ENCODE measurements at places on chromosomes 11 and 22.
A peak's percentile ranks its signal among the peaks of the same experiment; 100 is the strongest.

DNA sequence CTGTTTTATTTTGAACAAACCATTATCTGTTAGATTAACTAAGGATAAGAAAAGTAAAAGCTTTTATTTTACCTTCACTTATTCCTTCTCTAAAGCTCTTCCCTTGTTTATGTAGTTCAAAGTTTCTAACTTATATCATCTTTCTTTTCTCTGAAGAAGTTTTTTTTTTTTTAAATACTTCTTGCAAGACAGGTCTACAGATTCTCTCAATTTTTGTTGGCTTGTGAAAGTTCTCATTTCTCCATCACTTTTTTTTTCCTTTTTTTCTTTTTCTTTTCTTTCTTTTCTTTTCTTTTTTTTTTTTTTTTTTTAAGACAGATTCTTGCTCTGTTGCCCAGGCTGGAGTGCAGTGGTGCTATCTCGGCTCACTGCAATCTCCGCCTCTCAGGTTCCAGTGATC is 4.7 kb upstream of the TREH start:
- DNase-seq = no peak

DNA sequence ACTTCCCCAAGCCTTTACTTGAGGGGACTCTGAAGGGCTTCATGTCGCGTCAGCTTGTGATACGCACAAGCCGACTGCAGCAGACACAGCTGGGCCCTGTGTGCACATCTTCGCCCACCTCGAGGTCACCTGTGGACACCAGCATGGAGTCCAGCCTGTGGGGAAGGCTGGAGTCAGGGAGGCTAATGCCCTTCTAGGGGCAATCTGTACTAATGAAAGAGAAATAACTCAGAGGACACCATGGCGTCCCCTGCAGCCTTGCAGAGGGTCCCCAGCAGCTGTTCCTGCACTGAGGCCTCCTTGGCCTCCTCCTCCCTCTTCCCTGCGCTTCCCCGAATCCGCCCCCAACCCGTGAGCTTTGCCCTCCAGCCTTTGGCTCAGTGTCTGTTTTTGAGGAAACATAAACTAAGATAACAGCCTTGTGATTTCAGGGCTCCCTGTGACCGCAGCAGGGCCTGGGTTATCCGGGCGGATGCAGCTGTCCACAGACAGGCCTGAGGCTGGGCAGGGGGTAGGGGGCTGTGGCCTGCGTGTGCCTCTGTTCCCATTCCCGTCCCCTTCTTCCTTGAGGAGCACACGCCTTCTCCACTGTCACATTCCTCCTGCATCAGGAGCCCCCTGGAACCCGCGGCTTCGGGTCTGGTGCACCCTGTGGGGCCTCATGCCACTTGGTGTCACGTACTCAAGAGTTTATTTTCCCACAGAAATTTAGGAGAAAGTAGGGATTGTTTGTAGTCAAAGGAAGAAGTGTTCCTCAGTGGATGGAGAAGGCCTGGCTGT is 25.0 kb downstream of the KRTAP5-5 start:
- DNase-seq = peak; percentile 3

DNA sequence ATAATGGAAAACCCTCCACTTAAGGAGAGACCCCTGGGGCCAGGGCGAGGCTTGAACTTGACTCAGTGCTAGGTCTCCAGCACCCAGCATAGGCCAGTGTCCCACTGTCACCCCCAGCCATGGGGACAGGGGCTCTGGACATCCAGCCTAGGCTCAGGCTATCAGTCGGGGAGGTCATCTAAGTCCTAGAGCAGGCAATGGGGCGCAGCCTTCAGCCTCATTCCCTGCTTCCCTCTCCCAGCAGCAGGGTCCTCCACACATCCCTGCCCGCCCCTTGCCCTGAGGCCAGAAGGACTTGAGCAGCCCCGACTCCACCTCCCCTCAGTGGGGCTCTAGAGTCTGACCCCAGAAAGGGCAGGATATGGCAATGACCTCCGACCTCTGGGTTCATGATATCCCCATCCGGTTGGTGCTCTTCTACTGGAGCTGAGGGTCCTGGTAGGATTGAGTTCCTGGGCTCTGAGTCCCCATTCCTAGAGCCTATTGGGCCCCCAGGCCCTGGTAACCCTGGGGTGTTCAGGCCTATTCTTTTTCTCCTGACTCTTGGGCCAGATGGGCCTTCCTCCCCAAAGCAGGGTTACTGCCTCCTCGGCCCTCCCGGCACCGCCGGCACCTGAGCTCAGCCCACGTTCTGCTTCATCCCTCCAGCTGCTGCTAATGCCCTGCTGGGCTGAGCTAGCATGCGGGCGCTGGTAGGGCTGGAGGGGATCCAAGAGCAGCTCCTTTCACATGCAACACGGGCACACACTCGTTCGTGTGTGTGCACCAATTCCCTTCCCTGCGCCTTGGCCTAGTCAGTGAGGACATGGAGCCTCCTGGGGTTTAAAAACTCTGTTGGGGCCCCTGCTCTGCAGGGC is 4.4 kb downstream of the CST6 start:
- DNase-seq = no peak

GRCh38 chr22:38737302-38738060 is 18.3 kb downstream of the SUN2 start:
- no peak for DNase-seq

DNA sequence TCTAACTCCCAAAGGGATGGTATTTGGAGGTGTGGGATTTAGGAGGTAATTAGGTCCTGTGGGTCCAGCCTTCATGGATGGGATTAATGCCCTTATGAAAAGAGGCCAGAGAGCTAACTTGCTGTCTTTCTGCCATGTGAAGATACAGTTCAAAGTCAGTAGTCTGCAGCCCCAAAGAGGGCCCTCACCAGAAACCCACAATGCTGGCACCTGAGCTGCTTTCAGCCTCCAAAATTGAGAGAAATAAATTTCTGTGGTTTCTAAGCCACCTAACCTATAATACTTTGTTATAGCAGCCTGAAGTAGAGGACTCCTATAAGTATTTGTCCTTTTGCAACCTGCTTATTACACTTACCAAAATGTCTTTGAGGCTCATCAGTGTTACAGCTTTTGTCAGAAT is 16.2 kb downstream of the ATM start:
- no peak for DNase-seq

- DNase-seq = no peak
Measured at GRCh38 chr22:31901388-31902137, 42.8 kb upstream of the YWHAH start.

DNA sequence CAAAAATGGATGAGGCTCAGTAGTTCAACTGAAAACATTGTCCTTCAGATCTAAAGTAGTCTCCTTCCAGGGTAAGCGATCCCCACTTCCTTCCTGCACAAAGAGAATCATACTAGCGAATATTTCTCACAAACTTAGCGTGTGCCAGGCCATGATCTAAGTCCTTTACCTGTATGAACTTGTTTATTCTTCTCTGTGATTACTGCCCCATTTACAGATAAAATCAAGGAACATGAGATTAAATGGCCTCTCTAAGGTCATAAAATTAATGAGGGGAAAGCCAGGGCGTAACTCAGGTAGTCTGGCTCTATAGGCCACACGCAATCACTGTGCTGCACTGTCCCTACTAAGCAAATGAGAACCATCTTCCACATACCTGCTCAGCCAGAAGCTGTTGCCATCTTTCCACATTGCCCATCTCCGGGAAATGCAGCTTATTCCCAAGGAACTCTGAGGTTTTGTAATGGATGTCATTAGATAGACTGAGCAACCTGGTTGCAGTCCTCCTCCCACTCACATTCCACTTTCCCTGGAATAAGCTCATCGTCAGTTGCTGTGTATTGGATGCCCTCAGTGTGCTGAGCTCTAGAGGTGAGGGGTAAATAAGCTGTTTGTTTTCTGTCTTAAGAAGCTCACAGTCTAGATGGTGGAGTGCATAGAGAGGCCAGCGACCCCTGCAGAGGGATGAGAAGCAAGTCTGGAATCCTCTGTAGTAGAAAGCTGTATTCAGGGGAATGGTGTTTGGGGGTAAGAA is 146.3 kb downstream of the SNX19 start:
- DNase-seq = no peak

- DNase-seq = no peak
Measured at GRCh38 chr11:114368918-114369680, 31.2 kb downstream of the C11orf71 start.

DNA sequence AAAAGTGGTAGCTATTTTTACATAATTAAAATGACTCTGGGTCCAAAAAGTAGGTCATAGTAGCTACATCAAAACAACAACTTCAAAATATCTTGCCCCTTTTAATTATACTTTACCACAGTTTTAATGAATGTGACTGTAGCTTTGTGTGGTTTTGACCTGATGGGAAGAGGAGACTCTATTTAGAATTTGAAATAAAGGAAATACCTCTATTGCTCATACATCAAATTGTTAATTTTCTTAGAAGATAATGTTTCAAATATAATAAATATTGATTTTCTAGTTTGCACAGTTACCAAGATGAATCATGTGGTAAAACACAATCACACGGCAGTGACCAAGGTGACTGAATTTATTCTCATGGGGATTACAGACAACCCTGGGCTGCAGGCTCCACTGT is at the start of gene OR8K1:
OR8K1 (plus strand) TSS at position 301 of the 400 bp plus-strand sequence; CDS start at position 301, 0 bp downstream.
- DNase-seq = no peak

GRCh38 chr11:111745719-111746504 is 20.3 kb downstream of the PPP2R1B start:
- DNase-seq = no peak

GRCh38 chr11:44286268-44286880 is 23.6 kb downstream of the ALX4 start:
- DNase-seq = peak; percentile 56

- DNase-seq = peak; percentile 78
Measured at GRCh38 chr11:9660886-9661285, 3.0 kb upstream of the SWAP70 start.

- DNase-seq = no peak
Measured at GRCh38 chr11:19891022-19891421, 178.4 kb downstream of the NAV2 start.

- DNase-seq = no peak
Measured at GRCh38 chr11:43785318-43785717, 95.3 kb upstream of the ALKBH3 start.

GRCh38 chr11:126282736-126283591 is at the start of gene TIRAP:
Gene TIRAP, plus strand, starts transcription at chr11:126283093. Its CDS starts 7,802 bp downstream, at chr11:126290895.
- DNase-seq = peak; percentile 66

DNA sequence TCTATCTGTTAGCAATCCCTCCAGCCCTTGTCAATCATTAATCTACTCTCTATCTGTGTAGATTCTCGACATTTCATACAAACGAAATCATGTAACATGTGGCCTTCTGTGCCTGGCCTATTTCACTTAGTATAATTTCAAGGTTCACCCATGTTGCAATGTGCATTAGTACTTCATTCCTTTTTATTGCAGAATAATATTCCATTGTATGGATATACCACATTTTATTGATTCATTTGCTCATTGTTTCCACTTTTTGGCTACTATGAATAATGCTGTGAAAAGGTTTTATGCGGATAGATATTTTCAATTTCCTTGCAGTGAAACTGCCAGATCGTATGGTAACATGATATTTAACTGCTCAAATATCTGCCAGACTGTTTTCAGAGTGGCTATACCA is 100.1 kb downstream of the MIAT start:
- DNase-seq = no peak

DNA sequence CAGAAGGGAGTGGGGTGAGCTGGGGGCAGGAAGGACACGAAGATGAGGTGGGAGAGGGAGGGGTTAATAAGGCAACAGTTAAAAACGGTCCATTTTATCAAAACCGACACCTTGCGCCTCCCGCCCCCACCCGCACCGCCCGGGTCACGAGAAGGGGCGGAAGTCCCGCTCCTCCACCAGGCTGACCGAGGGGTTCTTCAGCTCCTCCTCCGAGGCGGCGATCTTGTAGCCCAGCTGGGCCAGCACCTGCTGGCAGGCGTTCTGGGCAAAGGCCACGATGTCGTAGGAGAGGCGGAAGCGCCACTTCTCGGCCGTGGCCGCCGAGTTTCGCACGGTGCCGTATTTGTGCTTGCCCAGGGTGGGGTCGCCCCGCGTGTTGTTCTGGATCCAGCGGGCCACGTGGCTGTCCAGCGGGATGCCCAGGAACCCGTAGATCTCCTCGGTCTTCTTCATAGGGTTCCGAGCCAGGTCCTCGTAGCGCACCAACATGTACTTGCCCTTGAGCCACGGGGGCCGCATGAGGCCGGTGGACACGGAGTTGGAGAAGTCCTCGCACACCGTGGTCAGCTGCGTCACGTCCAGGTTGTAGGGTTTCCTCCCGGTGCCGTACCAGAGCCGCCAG is 15.8 kb downstream of the CHST1 start:
- no peak for DNase-seq
